ENCODE measurements at places on chromosomes 1 and 21.

DNA sequence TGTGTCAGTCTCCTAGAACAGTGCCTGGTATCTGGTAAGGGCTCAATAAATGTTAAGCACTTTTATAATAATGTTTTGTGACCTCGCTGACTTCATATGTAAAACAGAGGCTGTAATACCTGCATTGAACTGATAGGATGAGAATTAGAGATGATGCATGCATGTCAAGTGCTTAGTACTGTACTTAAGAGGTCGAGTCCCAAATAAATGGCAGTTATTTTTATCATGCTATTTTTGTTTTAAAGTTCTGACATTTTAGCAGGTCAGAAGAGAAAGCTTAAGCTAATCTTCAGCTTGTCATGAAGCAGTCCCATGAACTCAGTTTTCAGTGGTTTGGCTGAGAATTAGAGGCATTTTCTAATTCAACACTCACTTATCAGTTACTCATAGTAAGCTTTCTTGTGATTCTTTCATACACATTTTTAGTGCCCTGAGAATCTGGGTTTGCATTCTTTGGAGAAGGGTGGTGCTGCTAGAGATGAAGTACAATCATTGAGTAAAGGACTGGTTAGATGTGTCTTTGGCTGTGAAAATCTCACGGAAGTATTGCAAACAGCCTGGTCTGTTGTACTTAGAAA is 75.7 kb upstream of the RAVER2 start:
- DNase-seq: no peak

- DNase-seq: no peak
Observed at GRCh38 chr1:162297208-162297607, 79.4 kb downstream of the SPATA46 start.

- DNase-seq: no peak
Observed at GRCh38 chr1:99228153-99228552, 36.1 kb upstream of the PLPPR4 start.

GRCh38 chr1:30616759-30617158 is 106.6 kb downstream of the MATN1 start:
- DNase-seq: no peak

DNA sequence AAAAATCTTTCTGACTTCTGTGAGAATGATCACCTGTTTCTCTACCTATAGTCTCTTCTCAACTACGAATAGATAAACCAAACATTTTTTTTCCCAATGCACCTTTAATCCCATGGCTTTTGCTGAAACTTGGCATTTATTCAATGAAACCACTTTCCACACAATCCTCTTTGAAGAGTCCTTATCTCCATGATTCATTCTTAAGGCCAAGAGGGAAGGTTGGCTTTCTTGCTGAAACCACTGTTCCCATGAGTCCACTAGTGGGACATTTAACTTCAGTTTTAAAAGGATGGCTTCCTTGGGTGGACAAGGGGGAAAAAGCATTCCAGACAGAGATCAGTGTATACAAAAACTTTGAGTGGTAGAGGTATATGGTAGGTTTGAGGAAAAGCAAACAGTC is 73.6 kb downstream of the CRB1 start:
- DNase-seq: no peak

- no peak for DNase-seq
Observed at GRCh38 chr1:213231795-213232231, 180.8 kb downstream of the RPS6KC1 start.

- no peak for DNase-seq
Observed at GRCh38 chr1:89974696-89975470, 20.0 kb upstream of the ZNF326 start.

GRCh38 chr1:30242722-30243457 is 480.5 kb downstream of the MATN1 start:
- DNase-seq: no peak

- no peak for DNase-seq
Observed at GRCh38 chr1:118485757-118486156, 300.7 kb upstream of the SPAG17 start.

- no peak for DNase-seq
Observed at GRCh38 chr1:211632808-211633523, 42.5 kb downstream of the NEK2 start.

- DNase-seq: no peak
Observed at GRCh38 chr1:53065391-53065790, 3.4 kb downstream of the PODN start.

GRCh38 chr1:93346421-93346993 is 800 bp downstream of the DR1 start:
- peak; percentile 20 for DNase-seq

DNA sequence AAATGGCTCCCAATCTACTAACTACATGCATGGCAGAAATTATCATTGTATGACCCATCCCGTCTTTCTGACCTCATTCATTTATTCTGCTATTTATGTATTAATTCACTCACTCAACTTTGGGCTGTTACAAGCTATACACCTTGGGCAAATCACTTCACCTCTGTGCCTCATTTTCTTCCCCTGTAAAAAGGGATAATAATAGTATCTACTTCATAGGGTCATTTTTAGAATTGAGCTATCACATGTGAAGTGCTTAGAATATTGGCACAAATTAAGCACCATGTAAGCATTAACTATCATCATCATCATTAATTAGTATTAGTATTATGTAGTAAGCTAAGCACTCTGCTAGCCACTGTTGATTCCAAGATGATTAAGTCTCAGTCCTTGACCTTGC is 52.1 kb downstream of the NMNAT2 start:
- no peak for DNase-seq

GRCh38 chr1:7960867-7961215 is 670 bp upstream of the PARK7 start:
- no peak for DNase-seq

GRCh38 chr1:245790441-245790840 is 635.7 kb downstream of the KIF26B start:
- DNase-seq: no peak

- DNase-seq: no peak
Observed at GRCh38 chr1:204130981-204131892, 20.6 kb downstream of the ETNK2 start.

DNA sequence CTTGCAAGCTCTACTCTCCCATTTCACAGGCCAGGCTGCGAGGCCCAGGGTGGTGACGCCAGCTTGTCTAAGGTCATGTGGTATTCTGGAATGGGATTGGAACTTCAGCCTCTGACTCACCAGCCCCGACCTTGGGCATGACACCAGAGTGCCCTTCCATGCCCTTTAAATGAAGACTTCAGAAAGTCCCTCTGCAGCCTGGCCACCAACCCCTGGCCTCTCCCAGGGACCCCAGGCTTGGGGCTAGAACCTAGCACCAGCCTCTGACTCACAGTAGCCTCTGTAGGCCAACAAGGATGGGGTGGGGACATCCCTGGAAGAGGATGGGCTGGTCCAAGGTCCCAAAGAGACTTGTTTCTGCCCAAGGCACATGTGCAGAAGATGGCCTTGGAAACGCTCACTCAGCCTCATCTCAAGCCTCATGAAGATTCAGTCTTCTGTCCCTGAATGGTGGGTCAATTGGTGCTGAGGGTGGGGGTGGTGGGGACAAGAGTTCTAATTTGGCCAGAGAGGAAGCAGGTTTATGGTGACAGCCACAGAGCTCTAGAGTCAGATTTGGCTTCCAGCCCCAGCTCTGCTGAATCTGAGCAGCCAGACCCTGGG is 36.1 kb upstream of the RUNX3 start:
- no peak for DNase-seq

GRCh38 chr1:177983077-177983476 is 13.2 kb upstream of the SEC16B start:
- DNase-seq: no peak

DNA sequence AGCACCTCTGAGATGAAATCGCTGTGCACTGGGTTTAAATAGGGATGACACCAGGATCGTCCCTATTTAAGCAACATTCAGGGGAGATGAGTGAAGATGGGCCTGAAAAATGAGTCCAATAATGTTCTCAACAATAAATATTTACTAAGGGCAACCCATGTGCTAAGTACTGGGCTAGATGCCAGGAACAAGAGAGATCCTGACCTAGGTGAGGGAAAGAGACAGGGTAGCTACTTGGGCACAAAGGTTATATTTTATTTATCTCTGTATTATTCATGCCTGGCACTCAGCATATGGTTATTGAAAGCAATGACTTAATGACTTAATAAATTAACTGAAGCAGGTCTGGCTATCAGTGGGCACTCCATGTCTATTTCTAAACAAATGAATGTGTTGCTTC is 27.4 kb upstream of the AVPR1B start:
- DNase-seq: no peak

DNA sequence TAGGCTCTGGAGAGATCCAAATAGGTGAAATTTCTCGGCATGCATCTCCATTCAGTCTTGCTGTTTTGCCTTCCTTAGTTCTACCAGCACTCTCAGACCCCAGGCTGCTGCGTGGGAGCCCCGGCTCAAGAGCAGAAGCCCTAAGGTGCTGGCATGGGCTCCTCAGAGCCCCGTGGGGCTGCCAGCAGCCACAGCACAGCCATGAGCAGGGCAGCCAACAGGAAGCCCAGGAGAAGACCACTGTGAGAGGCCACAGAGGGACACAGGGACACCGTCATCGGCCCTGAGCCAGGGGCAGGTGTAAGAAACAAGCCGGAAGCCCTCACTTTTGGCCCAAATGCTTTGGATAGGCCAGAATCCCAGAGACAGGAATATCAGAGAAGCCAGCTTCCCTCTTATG is 66.6 kb downstream of the HIVEP3 start:
- DNase-seq: no peak

- DNase-seq: no peak
Observed at GRCh38 chr1:8297245-8297644, 20.7 kb upstream of the SLC45A1 start.

DNA sequence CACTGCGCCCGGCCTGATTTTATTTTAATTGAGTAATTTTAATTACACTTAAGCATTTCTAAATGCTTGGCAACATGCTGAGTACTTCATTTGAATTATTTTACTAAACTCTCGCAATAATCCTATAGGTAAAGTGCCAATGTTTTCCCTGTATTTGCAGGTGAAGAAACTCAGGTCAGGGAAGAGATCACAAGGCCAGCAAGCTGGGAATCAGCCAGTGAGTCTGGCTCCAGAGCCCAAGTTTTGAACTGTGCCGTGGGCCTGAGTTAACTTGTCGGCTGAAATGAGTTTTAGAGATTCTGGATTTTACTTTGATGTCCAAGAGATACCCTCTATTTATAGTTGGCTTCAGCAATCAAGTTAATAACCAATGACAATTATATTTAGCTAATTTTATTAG is 141.4 kb downstream of the CNIH3 start:
- no peak for DNase-seq

DNA sequence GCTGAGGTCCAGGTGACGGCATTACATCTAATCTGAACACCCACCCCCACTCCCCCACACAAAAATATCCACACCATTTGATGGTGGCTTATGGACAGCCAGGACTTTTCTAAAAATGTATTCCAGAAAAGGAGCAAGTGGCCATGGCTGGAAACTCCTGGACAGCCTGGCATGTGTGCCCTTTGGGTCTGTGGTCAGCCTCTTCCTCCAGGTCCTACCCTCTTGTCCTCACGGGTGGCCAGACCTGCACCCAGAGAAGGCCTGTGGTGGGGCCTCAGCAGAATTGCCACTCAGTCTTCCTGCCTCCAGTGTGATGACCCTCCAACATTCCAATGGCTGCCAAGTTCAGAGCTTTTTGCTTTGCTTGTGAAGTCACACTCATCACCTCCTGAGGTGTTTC is 600.6 kb downstream of the AJAP1 start:
- DNase-seq: no peak

DNA sequence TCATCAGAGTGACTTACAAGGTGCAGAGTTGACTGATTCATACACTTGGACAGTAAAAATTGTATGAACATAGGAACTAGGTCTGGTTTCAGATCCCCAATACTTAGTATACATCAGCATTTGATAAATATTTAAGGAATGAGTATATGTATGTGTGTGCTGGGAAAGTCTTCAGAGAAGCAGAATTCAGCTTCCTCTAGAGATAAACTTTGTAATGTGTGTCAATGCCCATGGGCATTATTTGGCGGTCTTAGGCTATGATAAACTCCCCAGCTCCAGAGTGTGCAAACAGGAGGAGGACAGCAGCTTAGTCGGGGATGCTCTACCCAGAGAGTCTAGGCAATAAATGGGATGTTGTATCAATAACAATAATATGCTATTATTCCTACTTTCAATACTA is 2.9 kb upstream of the CAMK1G start:
- DNase-seq: no peak

- DNase-seq: peak; percentile 61
Observed at GRCh38 chr1:153568367-153569099, 2.9 kb upstream of the S100A2 start.

DNA sequence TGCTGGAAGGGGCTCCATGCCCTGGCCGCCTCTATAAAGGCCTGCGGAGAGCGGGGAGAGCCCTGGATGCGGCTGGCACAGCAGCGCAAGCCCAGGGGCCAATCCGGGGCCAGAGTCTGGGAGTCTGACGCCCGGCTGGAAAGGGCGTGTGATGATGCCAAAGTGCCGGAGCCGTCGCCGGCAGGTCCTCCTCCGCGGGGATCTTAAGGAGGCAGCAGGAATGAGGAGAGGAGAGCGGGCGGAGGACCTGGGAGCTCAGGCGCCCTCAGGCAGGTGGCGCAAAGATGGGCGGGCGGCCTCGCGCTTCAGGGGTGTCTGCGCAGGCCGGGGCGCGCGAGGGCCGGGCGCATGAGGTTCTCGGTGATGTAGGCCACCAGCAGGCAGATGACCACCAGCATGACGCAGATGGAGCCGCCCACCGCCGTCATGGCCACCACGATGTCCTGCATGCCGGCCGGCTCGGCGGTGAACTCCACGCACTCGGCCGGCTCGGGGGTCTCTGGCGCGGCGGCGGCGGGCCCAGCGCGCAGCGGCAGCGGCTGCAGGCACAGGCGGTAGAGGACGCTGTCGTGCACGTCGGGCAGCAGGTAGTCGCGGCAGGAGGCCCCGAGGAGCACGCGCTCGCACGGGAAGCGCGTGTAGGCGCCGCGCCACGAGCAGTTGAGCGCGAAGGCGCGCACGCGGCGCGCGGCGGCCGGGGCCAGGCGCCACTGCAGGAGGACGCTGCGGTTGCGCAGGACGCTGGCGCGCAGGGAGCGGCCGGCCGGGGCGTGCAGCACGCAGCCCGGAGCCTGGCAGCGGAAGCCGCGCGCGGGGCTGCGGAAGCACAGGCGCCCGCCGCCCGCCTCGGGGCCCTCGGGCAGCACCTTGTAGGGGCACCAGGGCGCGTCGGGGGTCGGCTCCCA is 653 bp downstream of the FNDC10 start:
- no peak for DNase-seq

DNA sequence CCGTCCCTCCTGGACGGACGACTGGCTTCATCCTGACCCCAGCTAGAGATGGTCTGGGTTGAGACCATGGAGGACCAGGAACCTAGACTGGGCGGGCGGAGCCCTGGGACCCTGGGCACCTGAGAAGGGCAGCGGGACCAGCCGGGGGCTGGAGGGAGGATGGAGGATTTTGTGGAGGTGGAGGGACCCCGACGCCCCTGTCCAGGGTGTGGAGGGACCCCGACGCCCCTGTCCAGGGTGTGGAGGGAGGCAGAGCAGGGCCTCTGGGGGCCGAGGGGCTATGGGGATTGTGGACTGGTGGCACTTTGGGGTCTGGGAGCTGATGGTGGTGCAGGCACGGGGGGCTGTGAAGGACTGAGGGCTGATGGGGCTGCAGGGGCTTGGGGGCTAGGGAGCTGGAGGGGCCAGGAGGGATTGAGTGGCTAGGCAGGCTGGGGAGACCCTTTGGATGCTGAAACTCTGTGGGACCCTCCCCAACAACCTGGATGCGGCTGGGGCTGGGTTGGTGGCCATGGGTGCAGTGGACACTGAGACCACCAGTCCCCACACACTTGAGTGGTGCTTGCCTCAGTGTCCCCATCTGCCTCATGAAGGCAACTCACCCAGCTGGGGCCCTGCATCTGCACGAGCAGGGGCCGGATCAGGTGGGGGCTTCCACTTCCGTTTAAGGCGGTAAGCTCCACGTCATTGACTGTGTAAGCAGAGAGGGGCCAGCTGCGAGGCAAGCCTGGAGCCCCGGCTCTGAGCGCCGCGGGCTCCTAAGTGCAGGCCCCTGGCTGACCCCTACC is 7.4 kb downstream of the GJC2 start:
- DNase-seq: no peak
